ENCODE measurements at places on chromosomes 3 and 15.

GRCh38 chr3:12229146-12229851, 59.6 kb upstream of the PPARG start:
- no peak for DNase-seq

GRCh38 chr15:58306591-58307312, 125.0 kb upstream of the LIPC start:
- DNase-seq = peak; percentile 25

DNA sequence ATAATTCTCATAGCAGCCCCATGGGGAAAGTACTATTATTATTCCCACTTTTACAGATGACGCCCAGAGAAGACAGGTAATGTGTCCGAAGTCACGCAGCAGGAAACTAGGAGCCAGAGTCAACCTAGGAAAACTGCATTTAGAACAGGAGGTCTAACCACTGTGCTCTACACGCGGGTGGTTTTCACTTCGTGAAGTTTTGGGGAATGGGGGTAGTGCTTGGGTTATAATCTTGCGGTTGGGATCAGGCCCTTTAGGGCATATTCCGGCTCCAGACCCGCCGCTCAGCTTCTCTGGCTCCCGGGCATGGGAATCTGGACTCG, 5.2 kb downstream of the TPM1 start:
- DNase-seq = no peak

GRCh38 chr15:81830520-81830919, 215.3 kb downstream of the MEX3B start:
- no peak for DNase-seq

- peak; percentile 26 for DNase-seq
Measured at GRCh38 chr15:44545913-44546802, 9.2 kb downstream of the EIF3J start.

DNA sequence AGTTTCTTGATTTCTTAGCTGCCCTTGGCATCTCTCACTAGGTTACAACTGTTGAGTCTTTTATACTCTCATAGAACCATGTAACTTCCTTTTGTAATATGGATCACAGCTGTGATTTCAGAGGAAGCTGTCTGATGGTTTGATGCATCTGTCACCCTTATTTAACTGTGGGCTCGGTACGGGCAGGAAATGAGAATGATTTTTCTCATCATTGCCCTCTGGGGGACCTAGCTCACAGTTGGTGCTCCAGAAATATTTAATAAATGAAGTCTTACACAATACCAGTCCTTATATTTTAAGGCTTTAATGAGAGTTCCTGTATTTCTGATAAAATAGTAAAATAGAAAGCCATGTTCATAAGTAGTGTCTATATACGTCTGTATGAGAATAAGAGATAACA, 151.2 kb downstream of the EBLN2 start:
- no peak for DNase-seq

DNA sequence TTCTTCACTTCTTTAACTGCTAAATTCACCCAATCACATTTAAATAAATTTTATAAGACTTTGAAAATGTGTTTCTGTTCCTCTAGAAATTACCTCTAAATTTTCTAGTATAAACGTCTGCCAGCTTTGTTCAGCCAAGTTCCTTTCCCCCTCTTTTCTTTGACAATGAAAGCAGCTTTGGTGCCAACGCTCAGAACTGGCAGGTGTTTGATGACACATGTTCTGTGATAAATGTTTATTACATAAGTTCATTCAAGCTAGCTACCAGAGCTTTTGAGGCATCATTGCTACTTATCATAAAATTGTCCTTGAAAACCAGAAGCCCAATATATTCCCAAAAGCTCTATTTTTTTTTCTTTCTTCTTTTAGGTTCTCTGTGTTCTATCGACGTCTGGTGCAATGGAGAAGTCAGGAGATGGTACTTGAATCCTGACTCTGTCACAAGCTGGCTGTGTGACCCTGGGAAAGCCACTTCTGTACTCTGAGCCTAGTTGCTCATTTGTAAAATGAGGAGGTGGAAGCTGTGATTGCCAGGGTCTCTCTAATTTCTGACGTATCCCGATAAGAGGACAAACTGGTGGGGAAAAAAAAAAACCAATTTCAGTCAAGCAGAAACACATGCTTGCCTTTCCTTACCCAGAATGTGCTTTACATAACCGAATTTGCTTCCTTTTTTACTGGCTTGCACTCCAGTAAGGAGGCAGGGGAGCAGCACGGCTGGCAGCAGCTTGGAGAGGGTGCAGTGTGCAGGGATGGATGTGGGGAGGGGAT, 187.1 kb upstream of the LPP start:
- no peak for DNase-seq

- no peak for DNase-seq
Measured at GRCh38 chr3:37130448-37130847, 43.9 kb downstream of the LRRFIP2 start.

DNA sequence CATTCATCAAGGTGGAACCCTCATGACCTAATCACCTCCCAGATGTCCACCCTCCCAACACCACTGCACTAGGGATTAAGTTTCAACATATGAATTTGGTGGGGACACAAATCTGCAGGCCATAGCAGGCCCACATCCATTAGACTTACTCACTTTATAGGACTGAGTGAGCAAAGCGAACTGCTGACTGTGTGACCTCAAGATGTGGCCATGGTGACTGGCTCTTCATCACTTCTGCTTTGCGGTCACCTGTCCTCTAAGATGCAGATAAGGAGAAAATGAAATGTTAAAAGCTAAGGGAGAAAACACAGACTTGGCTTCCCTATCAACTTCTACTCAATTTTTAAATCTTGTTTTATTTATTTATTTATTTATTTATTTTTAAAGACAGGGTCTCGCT, 14.5 kb upstream of the DCP1A start:
- no peak for DNase-seq

GRCh38 chr3:85846940-85847339, 888.2 kb downstream of the CADM2 start:
- no peak for DNase-seq

DNA sequence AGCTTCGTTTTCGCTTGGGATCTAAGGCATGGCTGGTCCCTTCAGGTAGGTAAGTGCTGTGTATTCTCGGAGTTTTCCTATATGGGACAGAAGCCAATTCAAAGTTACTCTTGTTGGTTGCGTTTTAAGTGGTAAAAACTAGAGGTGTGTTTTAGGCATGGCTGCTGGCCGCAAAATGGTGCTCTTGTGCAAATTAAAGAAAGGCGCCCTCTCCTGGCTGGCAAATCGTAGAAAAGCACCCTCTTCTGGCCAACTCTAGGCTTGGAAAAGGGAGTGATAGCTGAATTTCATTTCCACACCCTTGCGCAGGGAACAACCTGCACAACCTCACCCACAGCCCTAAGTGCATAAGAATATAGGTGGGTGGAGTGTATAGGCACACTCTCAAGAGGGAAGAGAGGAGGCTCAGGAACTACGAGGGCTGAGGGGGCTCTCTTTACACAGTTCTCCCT, 23.5 kb downstream of the DRD3 start:
- no peak for DNase-seq

DNA sequence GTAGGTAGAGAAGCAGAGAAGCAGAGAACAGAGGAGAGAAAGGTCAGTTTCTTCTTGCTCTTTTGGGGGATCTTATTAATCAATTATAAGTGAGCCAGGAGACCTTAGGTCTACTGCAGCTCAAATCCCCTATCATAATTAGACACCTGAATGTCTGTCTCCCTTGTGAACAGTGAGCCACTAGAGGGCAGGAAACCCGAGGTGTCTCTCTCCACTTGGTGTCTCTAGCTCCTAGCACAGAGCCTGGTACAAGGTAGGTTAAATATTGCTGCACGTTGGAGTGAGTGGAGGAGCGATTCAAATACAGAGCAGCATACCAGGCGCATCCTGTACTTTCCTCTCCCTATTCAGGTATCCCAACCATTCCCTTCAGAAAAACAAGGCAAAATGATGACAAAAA, 2.0 kb upstream of the ST8SIA2 start:
- peak; percentile 28 for DNase-seq

- DNase-seq = no peak
Measured at GRCh38 chr15:82567661-82568060, 27.4 kb upstream of the RPS17 start.

- no peak for DNase-seq
Measured at GRCh38 chr3:13556207-13556606, 7.3 kb downstream of the FBLN2 start.

GRCh38 chr3:58416191-58416590, 17.4 kb downstream of the PDHB start:
- DNase-seq = no peak

- no peak for DNase-seq
Measured at GRCh38 chr15:35505809-35506208, 40.2 kb downstream of the DPH6 start.

- no peak for DNase-seq
Measured at GRCh38 chr3:188370081-188370830, 216.3 kb downstream of the LPP start.

DNA sequence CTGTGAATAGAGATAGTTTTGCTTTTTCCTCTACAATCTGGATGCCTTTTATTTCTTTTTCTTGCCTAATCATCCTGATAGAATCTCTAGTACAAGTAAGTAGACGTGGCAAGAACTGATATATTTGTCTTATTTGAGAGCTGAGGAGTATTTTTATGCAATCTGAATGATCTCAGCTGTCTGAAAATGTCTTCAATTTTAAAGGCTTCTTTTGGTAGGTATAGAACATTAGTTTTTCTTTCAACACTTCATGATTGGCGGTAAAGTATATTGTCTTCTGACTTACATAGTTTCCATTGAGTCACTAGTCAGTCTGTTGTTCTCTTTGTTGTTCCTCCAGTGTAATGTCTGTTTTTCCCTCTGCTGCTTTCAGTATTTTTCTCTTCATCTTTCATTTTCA, 31.3 kb downstream of the MGA start:
- peak; percentile 29 for DNase-seq

DNA sequence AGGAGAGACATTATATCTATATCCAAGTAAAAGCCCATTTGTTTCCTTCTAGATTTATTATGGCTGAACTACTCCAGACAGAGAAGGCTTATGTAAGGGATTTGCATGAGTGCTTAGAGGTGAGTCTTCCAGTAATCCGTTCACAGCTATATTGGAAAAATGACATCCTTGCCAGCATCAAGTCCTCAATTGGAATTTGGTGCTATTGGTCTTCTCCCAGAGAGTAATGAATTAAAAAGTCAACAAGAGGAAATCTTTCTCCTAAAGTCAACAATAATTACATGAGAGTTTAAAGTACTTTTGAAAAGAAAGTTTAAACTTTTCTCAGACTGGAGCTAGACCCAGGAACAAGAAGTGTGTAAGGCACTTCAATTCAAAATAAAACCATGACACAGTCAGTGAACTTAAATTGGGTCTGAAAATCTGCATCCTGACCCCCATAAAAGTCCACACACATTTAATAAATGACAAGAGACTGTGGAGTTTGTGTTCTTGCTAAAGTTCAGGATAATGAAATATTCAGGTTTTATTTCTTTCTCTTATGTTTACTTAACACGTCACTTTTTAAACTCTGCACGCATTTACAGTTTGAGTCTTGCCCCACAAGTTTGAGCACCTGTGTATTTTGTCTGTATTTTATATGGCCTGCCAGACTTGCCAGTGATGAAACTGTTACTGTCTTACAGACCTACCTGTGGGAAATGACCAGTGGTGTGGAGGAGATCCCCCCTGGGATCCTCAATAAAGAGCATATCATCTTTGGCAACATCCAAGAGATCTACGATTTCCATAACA, 268.2 kb upstream of the UMPS start:
- DNase-seq = no peak

GRCh38 chr3:112394003-112394640, 61.2 kb downstream of the CD200 start:
- peak; percentile 24 for DNase-seq

DNA sequence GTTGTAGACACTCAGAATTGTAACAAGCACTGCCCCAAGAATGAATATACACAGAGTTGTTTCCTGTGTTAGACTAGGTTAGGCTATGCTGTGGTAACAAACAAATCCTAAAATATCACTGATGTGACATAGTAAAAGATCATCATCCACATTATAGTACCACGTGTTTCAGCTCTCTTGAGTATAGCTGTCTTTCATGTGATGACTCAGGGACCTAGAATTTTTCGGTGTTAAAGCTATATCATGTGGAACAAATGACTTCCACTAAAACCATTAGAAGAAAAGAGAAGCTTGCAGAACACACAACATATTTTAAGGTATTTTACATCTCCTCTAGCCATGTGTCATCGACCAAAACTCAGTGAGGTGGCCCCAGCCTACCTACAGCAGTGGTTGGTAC, 307.9 kb upstream of the RBMS3 start:
- DNase-seq = peak; percentile 68

DNA sequence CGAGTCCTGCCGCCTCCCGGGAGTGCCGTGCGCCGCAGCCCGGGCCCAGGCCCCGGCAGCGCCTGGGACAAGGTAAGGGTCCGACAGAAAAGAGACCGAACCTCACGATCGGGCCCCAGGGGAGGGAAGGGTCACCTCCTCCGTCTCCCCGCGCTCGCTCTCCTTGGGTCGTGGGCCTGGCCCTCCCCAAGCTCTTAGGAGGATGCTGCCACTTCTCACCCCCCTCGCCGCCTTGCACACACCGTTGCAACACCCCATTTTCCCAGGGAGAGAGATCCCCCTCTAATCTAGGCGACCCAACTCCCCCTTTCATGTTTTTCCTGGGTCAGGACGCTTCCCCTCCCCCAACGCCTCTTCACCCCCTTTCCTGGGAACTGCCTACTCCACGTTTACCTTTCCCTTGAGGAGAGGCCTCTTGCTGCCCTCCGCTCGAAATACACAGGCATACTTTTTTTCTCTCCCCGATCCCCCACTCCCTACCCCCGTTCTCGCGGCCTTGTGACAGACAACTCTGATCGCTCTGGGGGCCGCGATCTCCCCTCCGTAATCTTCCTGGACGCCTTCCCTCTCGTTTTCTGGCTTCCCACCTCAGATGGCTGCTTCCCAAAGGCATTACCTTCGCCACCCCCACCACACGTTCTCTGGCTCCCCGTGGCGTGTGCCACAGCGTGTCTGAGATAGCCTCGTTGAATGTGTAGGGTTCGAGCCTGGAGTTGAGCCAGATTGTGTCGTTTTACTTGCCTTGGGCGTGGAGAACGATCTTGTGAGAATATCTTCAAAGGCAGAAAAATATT, 688 bp downstream of the SETD5 start:
- no peak for DNase-seq

DNA sequence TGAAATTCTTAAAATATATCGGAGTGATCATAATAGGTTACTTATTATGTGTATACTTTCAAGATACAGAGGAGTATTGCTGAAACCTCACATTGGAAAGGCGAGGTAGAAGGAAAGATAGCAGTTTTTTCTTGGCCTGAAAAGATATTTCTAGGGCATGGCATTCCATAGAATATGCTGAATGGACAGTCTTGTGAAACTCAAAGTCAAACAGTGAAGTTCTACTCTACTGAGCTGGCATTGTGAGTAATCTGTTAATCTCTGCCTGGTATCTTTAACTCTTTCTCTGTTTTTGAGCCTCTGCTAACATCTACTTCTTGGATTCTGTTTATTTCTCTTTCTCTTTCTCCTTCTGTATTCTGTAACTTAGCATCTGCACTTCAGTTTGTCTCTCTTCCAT, 176.3 kb upstream of the ZBTB20 start:
- DNase-seq = no peak

All from astrocyte (in vitro differentiated cells and primary cell).